Endothelial cell of umbilical vein (primary cell): ENCODE measurements at places on chromosomes 3 and 15. TPM values are rescaled to one million over a fixed set of nuclear protein-coding genes. Genes with fewer than 3 reads are reported as not detected.

The SOX14 gene
- polyA plus RNA-seq, result not detected in 2 replicates

DNA sequence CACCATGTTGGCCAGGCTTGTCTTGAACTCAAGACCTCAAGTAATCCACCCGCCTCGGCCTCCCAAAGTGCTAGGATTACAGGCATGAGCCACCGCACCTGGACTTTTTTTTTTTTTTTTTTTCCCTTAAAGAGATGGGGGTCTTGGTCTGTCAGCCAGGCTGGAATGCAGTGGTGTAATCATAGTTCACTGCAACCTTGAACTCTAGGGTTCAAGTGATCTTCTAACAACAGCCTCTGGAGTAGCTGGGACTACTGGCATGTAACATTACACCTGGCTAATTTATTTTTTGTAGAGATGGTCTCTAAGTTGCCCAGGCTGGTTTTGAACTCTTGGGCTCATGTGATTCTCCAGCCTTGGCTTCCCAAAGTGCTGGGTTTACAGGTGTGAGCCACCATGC, 81.6 kb downstream of the ANKRD28 start:
- no peaks in the 10 kb centered on the region for H3K27me3 ChIP-seq
- H3K27ac ChIP-seq, result no peak overlapping the region

DNA sequence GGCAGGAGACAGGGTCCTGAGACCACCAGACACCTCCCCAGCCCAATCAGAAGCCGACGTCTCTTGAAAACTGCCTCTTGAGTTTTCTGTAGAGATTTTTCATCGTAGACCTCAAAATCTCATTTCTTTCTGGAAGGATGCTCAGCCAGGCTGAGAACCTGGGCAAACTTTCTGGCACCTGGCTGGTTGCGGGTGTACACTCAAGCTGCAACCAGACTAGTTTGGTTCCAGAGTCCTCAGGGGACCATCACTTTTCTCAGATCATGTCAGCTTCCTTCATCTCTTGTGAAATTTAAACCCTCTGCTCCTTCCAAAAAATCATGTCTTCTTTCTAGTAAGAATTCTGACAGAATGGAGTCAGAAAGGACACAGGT, 45.1 kb downstream of the CMTM7 start:
- H3K4me1 ChIP-seq, result peaks cover 11% of the 10 kb centered on the region
- no peak for DNase-seq
- no peaks in the 10 kb centered on the region for H3K27me3 ChIP-seq
- no peaks in the 10 kb centered on the region for H3K36me3 ChIP-seq
- no peak overlapping the region for H3K4me3 ChIP-seq

DNA sequence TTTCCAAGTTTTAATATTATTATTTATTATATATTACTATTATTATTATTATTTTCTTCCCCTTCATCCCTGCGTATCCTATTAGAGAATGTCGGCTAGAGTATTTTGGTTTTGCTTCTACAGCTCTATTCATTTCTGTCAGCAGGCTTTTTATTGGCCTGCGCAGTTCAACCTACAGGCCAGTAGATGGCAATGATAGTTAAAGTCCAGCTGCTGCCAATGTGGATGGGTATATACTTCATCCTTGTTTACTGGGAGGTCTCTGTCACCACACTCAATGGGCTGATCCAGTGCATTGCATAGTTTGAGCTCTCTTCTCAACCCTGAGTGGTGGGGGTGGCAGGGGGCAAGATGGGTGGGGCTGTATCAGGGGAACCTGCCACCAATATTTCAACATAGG, 799.8 kb downstream of the NSUN3 start:
- no peaks in the 10 kb centered on the region for H3K27me3 ChIP-seq
- no peak overlapping the region for H3K4me3 ChIP-seq
- DNase-seq, result no peak
- no peaks in the 10 kb centered on the region for H3K36me3 ChIP-seq
- no peaks in the 10 kb centered on the region for H3K4me1 ChIP-seq

DNA sequence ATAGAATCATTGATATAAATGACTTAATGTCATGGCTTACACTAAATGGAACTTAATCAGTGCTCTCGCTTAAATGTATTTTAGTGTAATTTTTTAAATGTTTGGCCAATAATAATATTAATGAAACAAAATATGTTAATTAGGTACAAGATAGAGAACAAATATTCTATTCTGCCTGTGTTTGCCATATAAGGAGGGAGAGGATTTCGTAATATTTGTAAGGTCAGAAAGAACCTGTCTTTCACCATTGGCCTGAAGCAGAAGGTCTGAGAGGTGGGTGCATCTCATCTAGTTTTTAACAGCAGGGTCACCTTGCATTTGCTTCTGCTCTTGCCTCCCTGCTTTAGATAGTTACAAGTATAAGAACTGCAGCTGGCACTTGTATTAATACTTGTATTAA, 2.5 kb downstream of the GPR87 start:
- no peak for DNase-seq
- no peaks in the 10 kb centered on the region for H3K27me3 ChIP-seq
- H3K36me3 ChIP-seq, result no peaks in the 10 kb centered on the region
- H3K27ac ChIP-seq, result no peak overlapping the region
- H3K4me1 ChIP-seq, result no peaks in the 10 kb centered on the region
- H3K4me3 ChIP-seq, result no peak overlapping the region

GRCh38 chr15:101039461-101039860, 120.3 kb downstream of the LRRK1 start:
- peaks cover 3% of the 10 kb centered on the region for H3K36me3 ChIP-seq
- no peaks in the 10 kb centered on the region for H3K27me3 ChIP-seq
- H3K4me3 ChIP-seq, result no peak overlapping the region
- DNase-seq, result peak; percentile 21
- no peaks in the 10 kb centered on the region for H3K4me1 ChIP-seq

DNA sequence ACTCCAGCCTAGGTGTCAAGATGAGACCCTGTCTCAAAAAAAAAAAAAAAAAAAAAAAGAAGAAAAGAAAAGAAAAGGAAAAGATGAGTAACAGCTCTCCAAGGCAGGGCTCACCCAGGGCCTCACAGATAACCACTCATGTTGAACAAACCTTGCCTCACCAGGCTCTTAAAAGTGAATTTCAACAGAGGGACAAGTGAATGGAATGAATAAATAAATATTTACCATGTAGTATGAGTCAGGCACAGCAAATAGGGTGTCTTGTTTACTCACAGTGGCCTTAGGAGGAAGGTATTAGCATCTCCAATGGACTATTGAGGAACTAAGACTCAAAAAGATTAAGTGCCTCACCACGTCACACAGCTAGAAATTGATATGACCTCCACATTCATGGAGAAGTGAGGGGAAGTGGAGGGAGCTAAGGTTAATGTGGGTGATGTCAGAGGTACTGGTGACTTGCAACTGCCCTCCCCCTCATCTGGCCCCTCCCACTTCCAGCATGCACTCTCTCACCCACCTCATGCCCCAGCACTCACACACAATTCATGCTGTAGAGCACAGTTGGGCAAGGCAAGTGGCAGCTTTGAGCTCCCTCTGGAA, 255.5 kb downstream of the UACA start:
- peak; percentile 49 for DNase-seq
- H3K4me1 ChIP-seq, result peaks cover 28% of the 10 kb centered on the region
- H3K27me3 ChIP-seq, result no peaks in the 10 kb centered on the region
- H3K36me3 ChIP-seq, result no peaks in the 10 kb centered on the region
